Stimulated activated CD4-positive, alpha-beta T cell treated with anti-CD3 and anti-CD28 coated beads, Interleukin-1b, Interleukin-23, amount 100 ng/mL, for 24 hours (primary cell): ENCODE measurements at places on chromosomes 7 and 10.

GRCh38 chr7:116777651-116778281 lies 84.6 kb upstream of the CAPZA2 start:
- DNase-seq, result no peak

- no peak for DNase-seq
Measured at GRCh38 chr7:152480664-152481063, 44.9 kb upstream of the KMT2C start.

- no peak for DNase-seq
Measured at GRCh38 chr7:32223071-32223650, 153.0 kb upstream of the PDE1C start.

- DNase-seq, result no peak
Measured at GRCh38 chr7:116560021-116560970, 35.5 kb downstream of the CAV1 start.

DNA sequence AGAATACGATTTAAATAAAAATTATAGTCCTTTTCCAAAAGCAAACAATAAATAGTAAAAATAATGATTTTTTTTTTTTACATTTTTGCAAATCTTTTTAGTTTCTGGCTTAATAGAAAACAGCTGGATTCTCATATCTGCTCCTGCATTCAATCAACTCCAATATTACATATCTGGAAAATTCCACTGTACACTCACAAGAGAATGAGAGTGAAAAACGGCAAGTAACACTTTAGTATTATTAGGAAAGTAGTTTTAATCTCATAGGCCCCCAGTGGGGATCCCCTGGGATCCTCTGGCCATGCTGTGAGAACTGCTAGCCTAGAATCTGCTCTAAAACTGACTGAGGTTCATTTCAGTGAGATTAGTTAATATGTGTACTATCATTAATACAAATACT lies 128.6 kb upstream of the LRRN3 start:
- no peak for DNase-seq

GRCh38 chr10:119149729-119150128 lies 15.8 kb downstream of the SFXN4 start:
- DNase-seq, result no peak

- no peak for DNase-seq
Measured at GRCh38 chr10:3173171-3173878, 743 bp upstream of the PITRM1 start.

- DNase-seq, result no peak
Measured at GRCh38 chr10:83229991-83230390, 909.3 kb upstream of the GHITM start.

GRCh38 chr7:74625446-74625845 lies 32.1 kb upstream of the GTF2I start:
- no peak for DNase-seq

- DNase-seq, result no peak
Measured at GRCh38 chr10:23344241-23344841, at the start of gene C10orf67. C10orf67 (minus strand) TSS chr10:23344797; CDS start chr10:23344774, 23 bp downstream.

DNA sequence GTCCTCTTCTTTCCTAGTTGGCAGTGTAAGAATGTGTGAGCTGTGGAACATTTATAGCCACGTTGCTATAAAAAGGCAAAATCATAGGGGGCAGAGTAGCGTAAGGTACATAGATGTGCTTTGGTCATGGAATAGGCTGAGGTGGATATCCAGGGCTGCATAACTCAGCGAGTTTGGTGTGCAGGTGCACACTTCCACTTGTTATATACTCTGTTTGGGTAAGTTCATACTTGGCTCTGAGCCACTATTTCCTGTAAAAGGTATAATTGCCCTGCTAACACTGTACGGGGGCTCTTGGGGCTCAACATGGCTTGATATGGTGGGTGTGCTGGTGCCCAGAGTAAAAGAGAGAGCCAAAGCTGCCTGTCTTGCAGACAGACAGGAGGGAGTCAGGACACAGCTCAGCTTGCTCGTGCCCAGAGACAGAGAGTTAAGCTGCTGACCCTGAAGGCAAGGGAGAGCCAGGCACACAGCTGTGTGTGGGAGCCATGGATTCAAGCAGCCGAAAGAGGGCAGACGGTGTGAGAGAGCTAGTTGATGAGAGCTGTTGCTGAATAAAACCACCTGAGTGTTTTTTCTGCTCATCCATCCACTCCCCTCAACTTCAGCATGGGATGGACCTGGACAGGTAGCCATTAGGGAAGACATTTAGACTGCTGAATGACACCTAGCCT lies 126.7 kb downstream of the DKK1 start:
- DNase-seq, result no peak

GRCh38 chr10:131753336-131753735 lies 147.5 kb upstream of the PPP2R2D start:
- no peak for DNase-seq

DNA sequence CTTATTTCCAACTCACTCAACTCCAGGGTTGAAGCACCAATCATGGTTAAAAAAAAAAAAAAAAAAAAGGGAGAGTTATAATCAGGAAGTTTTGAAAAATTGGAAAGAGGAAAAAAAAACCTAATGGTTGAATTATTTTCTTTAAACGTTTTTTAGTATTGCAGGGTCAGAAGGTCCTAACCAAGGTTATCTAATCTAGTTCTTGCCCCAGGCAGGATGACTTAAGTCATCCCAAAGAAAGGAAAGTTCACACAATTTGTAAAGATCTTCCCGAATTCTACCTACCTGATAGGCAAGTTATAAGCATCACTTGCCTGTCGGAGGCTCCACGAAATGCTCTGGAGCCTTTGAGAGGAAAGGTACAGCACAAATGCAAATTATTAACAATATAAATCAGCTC lies 208.1 kb upstream of the PLXNA4 start:
- DNase-seq, result no peak

GRCh38 chr7:25949736-25950487 lies 202.1 kb upstream of the NFE2L3 start:
- no peak for DNase-seq

- DNase-seq, result no peak
Measured at GRCh38 chr10:28179006-28179742, 123.7 kb downstream of the MPP7 start.

DNA sequence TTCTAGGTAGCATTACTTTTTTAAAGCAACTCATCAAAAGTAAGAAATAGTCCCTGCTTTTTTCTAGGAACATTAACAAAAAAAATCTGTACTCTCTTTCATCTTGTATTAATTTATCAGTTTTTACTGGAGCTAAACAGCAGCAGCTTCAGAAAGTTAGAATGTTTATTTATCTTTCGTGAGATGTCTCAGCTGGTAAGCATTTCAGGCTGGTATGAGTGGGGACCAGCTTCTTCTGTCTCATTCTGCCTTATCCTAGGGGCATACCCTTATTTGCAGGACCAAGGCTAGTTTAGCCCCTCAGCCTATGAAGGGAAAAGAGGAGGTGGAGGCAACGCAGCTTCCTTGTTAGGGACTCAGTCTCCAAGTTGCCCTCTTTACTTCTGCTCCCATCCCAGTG lies 35.1 kb downstream of the LANCL2 start:
- DNase-seq, result no peak

GRCh38 chr7:20424500-20424899 lies 93.8 kb downstream of the ITGB8 start:
- DNase-seq, result no peak

- no peak for DNase-seq
Measured at GRCh38 chr10:1169981-1170866, 114.0 kb downstream of the WDR37 start.

- no peak for DNase-seq
Measured at GRCh38 chr7:5636914-5637313, 144.5 kb downstream of the RNF216 start.

GRCh38 chr7:2451171-2452073 lies 24.8 kb downstream of the GRIFIN start:
- peak; percentile 76 for DNase-seq

DNA sequence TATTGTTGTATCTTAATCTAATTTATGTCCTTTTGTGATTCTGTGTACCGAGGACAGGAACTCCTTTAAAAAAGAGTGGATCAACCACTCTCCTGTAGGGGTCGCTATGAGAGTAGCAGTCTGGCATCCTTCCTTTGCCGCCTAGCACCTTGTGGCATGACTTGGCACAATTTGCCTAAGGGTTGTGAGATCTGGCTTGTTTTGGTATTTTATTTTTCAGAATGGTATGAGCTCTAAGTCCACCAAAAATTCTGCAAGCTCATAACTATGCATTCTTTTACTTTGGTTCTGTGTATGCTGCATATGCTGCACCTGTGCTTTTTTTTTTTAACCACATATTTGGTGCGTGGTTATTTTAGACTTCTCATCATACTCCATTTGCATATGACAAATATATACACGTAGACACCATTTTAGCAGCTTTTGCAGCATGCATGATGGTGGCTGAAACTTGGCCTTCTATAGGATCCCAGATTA lies 112.8 kb downstream of the CDK14 start:
- DNase-seq, result no peak

DNA sequence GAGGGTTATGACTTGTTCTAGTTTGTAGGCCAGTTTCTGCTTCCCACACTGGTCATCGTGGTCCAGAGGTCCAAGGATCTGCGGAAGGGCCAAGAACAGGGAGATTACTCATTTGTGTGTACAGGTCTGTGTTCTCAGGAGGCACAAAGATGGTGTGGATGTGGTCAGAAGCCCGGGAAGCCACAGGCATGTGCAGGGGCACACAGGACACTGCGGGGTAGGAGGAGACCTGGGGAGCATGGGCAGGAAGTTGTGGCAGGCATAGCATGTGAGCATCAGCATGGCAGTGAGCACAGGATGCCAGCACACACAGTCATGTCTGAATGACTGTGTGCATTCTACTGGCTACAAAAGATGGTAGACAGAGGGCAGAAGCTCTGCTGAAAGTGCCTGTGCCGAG lies 445.8 kb downstream of the PLXNA4 start:
- DNase-seq, result no peak

DNA sequence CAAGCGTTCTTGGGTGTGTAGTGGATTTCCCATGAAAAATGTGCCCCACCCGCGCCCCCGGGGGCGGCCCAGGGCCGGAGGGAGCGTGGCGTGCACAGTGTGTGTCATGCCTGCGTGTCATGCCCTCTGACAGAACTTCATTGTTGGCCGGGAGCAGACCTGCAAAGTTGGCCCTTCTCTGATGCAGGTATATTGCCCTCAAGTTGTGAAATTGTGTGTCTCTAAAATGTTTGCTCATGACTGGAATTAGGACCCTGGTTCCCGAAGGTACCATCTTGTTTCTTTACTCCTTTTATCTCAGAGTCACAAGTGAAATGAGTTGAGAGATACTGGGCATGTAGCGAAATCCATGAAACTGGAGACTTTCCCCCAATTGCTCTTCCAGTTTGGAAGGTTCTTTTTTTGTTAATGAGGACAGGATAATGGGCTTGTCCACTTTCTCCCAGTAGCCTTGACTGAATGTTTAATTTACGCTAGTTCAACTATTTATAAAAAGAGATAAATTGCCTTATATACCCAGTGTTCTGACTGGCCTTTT lies 26.2 kb downstream of the ADK start:
- peak; percentile 30 for DNase-seq

GRCh38 chr10:130895161-130895560 lies 416.4 kb downstream of the TCERG1L start:
- DNase-seq, result no peak

DNA sequence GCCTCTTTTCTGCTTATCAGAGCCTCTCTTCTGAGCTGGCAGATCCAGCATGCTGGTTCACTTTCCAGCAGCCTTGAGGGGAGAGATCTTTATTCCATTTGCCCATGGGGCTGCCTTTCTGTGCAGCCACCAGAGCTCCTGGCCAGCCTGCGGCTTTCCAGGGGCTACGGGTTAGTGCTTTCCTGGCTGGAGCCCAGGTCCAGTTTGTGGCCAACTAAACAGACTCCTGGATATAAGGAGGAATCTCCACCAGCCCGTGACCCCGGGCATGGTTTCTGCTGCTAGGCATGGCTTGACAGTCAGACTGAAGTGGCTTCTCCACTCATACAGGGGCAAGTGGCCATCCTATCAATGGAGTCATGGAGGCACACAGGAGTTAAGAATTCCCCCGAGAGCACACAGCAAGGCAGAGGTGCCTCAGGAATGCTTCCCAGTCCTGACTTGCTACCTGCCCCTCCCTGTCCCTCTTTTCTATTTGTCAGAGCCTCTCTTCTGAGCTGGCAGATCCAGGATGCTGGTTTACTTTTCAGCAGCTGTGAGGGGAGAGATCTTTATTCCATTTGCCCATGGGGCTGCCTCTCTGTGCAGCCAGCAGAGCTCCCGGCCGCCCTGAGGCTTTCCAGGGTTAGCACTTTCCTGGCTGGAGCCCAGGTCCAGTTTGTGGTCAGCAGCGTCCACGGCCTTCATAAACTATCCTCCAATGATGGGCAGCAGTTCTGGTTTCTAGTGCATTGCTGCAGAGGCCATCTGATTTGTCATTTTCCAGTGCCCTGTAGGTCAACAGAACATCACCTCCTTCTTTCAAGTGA lies 35.9 kb downstream of the TSPAN15 start:
- no peak for DNase-seq

- DNase-seq, result no peak
Measured at GRCh38 chr7:132546366-132547127, 29.7 kb downstream of the PLXNA4 start.

DNA sequence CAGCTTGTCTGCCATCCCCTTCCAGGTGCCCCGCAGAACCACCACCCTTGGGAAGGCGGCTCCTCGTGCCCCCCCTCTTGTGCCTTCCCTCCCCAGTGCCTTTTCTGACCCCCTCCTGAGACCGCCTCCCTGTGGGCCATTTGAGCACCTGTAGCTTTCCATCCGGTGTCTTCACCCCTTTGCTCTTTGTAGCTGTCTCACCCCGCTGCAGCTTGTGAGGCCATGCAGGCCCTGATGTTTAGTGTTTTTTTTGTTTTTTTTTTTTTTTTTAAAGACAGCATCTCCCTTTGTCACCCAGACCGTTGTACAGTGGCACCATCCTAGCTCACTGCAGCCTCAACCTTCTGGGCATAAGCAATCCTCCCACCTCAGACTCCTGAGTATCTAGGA lies 52.5 kb downstream of the CUX1 start:
- DNase-seq, result no peak

DNA sequence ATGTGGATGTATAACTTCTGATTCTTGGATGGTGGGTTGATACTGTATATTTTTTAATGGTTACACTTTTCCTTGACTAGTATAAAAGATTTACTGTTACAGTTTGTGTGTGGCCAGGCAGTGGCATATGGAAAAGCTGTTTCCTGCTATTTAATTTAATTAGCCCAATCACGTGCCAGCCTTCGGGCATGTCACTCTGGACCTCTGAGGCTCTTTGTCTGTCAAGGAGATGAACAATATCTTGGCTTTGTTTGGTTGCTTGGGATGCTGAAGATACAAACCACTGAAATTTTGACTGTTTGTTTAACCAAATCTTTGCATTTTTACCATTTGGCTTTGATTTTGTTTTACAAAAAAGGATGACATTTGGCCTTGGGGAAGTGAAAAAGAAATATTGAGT lies 185.0 kb downstream of the HDAC9 start:
- DNase-seq, result no peak

GRCh38 chr7:4470246-4470645 lies 211.8 kb upstream of the FOXK1 start:
- DNase-seq, result no peak

GRCh38 chr10:42930516-42931192 lies 146.2 kb upstream of the RET start:
- no peak for DNase-seq
